ENCODE measurements at places on chromosomes 3 and 15. TPM values are rescaled to one million over a fixed set of nuclear protein-coding genes. Genes with fewer than 3 reads are reported as not detected.

ASB14 gene
- not detected for total RNA-seq

GRCh38 chr3:23653647-23654525 lies 151.9 kb upstream of the UBE2E1 start:
- H3K36me3 ChIP-seq, result no peaks in the 10 kb centered on the region
- no peak overlapping the region for H3K4me3 ChIP-seq
- no peak overlapping the region for H3K27ac ChIP-seq
- 0 out of 3 replicates have a peak, but pooled peaks cover 4% of the 10 kb centered on the region for H3K27me3 ChIP-seq
- H3K4me1 ChIP-seq, result no peaks in the 10 kb centered on the region
- DNase-seq, result no peak

- DNase-seq, result no peak
- H3K36me3 ChIP-seq, result no peaks in the 10 kb centered on the region
- no peak overlapping the region for H3K4me3 ChIP-seq
- peaks cover 22% of the 10 kb centered on the region for H3K27me3 ChIP-seq
- H3K4me1 ChIP-seq, result no peaks in the 10 kb centered on the region
Measured at GRCh38 chr15:81098861-81099651, 35.0 kb upstream of the CFAP161 start.

DNA sequence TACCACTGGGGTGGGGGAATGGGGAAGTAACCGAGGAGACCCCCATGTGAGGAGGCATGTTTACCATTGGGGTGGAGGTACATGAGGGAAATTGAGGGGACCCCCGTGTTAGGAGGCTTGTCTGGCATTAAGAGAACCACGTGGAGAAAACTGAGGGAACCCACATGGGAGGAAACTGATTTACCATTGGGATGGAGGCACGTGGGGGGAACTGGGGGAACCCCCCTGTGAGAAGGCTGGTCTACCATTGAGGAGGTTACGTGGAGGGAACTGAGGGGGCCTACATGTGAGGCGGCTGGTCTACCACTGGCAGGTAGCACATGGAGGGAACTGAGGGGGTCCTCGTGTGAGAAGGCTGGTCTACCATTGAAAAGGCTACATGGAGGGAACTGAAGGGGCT lies 159.4 kb downstream of the FBLN2 start:
- no peaks in the 10 kb centered on the region for H3K4me1 ChIP-seq
- no peaks in the 10 kb centered on the region for H3K36me3 ChIP-seq
- no peak overlapping the region for H3K4me3 ChIP-seq
- H3K27me3 ChIP-seq, result no peaks in the 10 kb centered on the region

DNA sequence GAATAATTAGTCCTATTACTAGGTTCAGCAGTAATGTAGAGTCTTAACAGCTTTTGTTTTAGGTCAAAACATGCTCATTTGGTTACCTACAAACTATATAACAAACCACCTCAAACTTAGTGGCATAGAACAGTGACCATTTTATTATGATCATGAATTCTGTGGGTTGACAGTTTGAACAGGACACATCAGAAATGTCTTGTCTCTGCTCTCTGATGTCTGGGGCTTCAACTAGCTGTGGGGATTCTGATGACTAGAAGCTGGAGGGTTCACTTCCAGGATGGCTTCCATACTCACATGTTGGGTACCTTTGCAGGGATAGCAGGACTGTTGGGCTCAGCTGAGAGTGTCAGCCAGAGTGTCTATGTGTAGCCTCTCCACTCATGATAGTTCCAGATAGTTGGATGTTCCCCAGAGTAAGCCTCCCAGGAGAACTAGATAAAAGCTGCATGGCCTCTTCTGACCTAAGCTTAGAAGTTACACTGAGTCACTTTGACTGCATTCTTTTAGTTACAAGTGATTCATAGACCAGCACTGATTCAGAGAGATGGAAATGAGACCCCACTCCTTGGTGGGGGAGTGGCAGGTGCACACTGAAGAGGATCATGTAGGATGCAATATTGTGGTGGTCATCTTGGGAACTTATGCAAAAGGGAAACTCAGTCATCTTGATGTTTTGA lies 32.6 kb downstream of the PLCL2 start:
- no peak overlapping the region for H3K27ac ChIP-seq
- no peak for DNase-seq
- H3K4me1 ChIP-seq, result no peaks in the 10 kb centered on the region
- H3K27me3 ChIP-seq, result no peaks in the 10 kb centered on the region

RBP2 gene
- total RNA-seq, result 2.5 TPM

CERS3 gene
- not detected for total RNA-seq

GRCh38 chr3:125213946-125214542 lies 1.5 kb upstream of the SLC12A8 start:
- DNase-seq, result no peak
- H3K27ac ChIP-seq, result no peak overlapping the region
- no peaks in the 10 kb centered on the region for H3K36me3 ChIP-seq
- peaks cover 35% of the 10 kb centered on the region for H3K4me1 ChIP-seq

- no peak overlapping the region for H3K4me3 ChIP-seq
- no peak overlapping the region for H3K27ac ChIP-seq
- H3K36me3 ChIP-seq, result no peaks in the 10 kb centered on the region
Measured at GRCh38 chr3:193029800-193030199, 112.1 kb upstream of the MB21D2 start.

PLCH1 gene
- total RNA-seq, result 3.0 TPM

DNA sequence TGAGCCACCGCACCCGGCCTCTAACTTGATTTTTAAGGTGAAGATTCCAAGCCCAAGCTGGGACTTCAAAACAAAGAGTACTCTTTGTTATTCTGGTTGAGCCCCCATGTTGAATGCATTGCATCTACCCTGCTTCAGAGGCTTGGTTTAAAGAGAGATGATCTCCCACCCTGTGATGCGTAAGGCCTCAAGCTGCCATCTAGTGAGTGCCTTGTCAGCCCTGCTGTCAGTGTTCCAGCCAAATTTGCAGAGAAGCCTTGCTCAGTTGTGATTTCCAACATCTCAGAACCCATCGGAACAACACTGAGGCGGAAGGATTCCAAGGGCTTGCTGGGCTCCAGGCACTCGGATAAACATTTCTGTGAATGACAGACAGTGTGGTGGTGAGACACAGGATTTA lies 210.7 kb upstream of the RGMA start:
- no peak overlapping the region for H3K4me3 ChIP-seq
- no peaks in the 10 kb centered on the region for H3K27me3 ChIP-seq
- no peaks in the 10 kb centered on the region for H3K4me1 ChIP-seq
- no peak overlapping the region for H3K27ac ChIP-seq
- H3K36me3 ChIP-seq, result no peaks in the 10 kb centered on the region

GRCh38 chr3:183094711-183095110 lies 4.6 kb downstream of the MCCC1 start:
- no peak for DNase-seq
- H3K27ac ChIP-seq, result no peak overlapping the region
- H3K4me1 ChIP-seq, result peaks cover 16% of the 10 kb centered on the region
- no peaks in the 10 kb centered on the region for H3K27me3 ChIP-seq
- H3K4me3 ChIP-seq, result no peak overlapping the region

A4GNT gene
- total RNA-seq, result not detected

DNA sequence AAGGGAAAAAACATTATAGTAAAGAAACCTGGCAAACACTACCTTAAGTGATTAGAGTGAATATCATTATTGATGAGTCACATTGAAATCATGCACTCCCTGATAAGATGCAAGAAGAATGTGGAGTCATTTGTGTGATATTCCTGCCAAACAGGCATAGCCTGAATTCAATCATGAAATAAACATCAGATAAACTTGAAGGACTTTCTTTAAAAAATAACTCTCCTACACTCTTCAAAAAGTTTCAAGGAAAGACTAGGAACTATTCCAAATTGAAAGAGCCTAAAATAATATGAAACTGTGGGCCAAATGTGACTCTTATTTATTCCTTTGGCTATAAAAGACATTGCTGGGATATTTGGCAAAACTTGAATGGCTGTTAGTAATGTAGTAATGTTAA lies 625.7 kb upstream of the LMCD1 start:
- no peaks in the 10 kb centered on the region for H3K36me3 ChIP-seq
- no peak for DNase-seq
- H3K4me1 ChIP-seq, result no peaks in the 10 kb centered on the region

DNA sequence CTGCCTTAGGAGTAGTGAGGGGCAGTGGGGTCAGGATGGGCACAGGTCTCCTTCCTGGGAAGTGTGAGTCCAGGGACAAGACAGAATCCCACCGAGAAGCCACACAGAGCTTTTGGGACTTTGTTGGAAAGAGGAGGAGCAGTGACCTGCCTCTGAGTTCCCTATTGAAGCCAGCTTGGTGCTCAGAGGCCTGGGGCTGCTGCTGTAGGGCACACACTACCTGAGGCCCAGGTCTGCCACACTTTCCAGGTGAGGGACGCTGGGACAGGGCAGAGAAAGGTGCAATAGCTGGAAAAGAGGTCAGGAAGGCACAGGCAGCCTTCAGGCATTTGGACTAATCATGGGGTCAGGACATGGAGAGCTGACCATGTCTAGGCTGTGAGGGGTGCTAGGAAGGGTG lies 67.7 kb downstream of the SCN5A start:
- peaks cover 8% of the 10 kb centered on the region for H3K27me3 ChIP-seq
- no peak overlapping the region for H3K27ac ChIP-seq
- H3K36me3 ChIP-seq, result no peaks in the 10 kb centered on the region
- H3K4me1 ChIP-seq, result no peaks in the 10 kb centered on the region
- no peak for DNase-seq
- no peak overlapping the region for H3K4me3 ChIP-seq

- no peaks in the 10 kb centered on the region for H3K27me3 ChIP-seq
- H3K36me3 ChIP-seq, result peaks cover 73% of the 10 kb centered on the region
- no peak overlapping the region for H3K27ac ChIP-seq
Measured at GRCh38 chr15:101318147-101318819, 23.2 kb upstream of the SNRPA1 start.

UBXN7 gene
- total RNA-seq, result 12.5 TPM

- H3K4me1 ChIP-seq, result no peaks in the 10 kb centered on the region
- no peaks in the 10 kb centered on the region for H3K36me3 ChIP-seq
- no peaks in the 10 kb centered on the region for H3K27me3 ChIP-seq
- no peak overlapping the region for H3K27ac ChIP-seq
- no peak overlapping the region for H3K4me3 ChIP-seq
Measured at GRCh38 chr3:132399054-132399929, 18.0 kb upstream of the DNAJC13 start.

DNA sequence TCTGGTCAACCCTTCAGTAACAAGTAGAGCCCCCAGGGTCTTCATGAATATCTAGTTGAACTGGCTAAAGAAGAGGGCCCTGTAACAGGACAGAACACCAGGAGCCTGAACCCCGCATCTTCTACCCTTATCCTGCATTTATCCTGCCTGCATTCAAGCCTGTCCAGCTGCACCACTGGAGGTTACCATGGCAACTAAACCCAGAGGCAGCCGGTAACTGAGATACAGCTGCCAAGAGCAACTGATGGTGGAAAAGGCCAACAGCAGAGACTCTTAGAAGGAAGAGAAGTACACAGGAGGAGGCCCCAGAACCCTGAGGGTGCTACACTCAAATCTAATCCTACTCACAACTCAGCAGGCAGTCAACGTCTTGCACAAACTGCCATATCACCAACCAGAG lies 3.7 kb upstream of the PRKAR2A start:
- no peaks in the 10 kb centered on the region for H3K36me3 ChIP-seq
- no peaks in the 10 kb centered on the region for H3K27me3 ChIP-seq
- DNase-seq, result no peak
- H3K27ac ChIP-seq, result no peak overlapping the region
- H3K4me1 ChIP-seq, result peaks cover 21% of the 10 kb centered on the region

DNA sequence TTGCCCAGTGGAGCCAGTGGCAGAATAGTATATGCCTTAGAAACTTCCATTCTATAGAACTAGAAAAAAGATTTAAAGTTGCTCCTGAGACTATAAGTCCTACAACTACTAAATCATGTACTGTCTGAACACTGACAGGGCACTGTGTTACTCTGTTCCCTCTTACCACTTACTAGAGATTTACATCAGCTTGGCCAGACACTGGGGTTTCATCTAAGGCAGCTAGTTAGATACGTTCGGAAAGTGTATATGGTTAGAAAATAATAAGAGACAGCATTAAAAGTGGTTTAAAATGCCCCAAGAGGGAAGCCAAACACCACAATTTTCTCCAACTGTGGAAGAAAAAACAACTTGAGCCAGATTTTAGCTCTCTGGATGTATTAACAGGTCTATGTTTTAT lies 97.1 kb downstream of the FBN1 start:
- H3K27ac ChIP-seq, result no peak overlapping the region
- no peak for DNase-seq
- H3K4me3 ChIP-seq, result no peak overlapping the region
- no peaks in the 10 kb centered on the region for H3K4me1 ChIP-seq
- H3K27me3 ChIP-seq, result no peaks in the 10 kb centered on the region

Measured in HepG2 (cell line).